ENCODE measurements at places on chromosomes 2 and 18.

DNA sequence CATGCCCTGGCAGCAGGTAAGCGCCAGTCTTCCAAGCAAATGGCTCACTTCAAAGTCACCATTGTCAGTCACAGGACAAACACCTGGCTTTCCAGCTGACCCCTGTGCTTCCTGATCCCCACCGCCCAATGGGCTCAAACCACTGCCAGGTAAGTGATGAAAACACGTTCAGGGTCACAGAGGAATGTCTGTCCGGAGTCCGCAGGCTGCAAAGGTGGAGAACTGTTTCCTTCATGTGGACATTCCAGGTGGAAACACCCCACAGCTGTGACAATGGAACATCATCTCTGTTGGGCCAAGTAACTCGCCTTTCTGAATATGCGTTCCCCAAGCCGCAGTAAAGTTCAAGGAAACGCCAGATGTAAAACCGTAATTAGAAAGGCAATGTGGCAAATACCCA is 86.0 kb downstream of the CRACDL start:
- DNase-seq, result no peak

- DNase-seq, result no peak
These were observed 9.7 kb upstream of the DNAJB2 start for GRCh38 chr2:219269362-219270054.

GRCh38 chr2:15127876-15128275 is 433.3 kb downstream of the NBAS start:
- DNase-seq, result no peak

GRCh38 chr18:78496079-78496478 is 483.5 kb upstream of the SALL3 start:
- no peak for DNase-seq

- DNase-seq, result no peak
These were observed 5.8 kb upstream of the GATA6 start for GRCh38 chr18:22163416-22164161.

- no peak for DNase-seq
These were observed 177.9 kb upstream of the SETBP1 start for GRCh38 chr18:44502790-44503189.

DNA sequence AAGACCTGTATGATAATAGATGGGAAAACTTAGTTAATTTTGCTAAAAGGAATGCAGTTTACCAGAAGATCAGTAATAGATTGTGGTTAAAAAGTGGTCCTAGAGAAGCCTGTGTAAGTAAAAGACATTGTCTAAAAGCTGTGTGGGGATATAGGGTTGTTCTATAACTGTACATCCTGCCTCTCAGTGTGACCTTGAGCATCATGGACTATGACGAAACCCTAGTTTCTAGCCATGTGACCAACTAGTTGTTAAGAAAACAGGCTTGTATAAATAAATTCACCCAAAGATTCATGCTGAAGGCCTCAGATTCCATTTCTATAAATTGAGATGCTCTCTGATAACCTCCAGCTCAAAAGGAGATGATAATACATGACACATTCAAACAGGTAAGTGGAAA is 160.7 kb downstream of the IKZF2 start:
- DNase-seq, result no peak

DNA sequence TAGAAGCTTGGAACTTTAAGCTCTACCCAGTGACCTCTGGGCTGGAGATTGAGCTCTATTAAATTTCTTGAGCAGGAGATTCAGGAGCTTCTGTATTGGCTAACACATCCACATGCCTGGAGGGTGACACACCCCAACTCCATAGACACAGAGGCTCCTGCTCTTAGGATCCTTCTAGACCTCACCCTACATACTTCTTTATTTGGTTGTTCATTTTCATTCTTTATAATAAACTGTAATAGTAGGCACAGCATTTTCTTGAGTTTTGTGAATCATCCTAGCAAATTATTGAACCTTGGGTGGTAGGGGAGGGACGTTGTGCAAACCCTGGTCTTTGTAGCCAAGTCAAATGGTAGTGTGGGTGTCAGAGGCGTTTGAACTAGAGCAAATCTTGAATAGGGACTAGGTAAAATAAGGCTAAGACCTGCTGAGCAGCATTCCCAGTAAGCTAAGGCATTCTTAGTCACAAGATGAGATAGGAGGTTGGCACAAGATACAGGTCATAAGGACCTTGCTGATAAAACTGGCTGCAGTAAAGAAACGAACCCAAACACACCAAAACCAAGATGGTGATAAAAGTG is 323.8 kb upstream of the GALNT5 start:
- DNase-seq, result no peak

GRCh38 chr2:105291981-105292380 is 37.6 kb downstream of the TGFBRAP1 start:
- DNase-seq, result peak; percentile 24

DNA sequence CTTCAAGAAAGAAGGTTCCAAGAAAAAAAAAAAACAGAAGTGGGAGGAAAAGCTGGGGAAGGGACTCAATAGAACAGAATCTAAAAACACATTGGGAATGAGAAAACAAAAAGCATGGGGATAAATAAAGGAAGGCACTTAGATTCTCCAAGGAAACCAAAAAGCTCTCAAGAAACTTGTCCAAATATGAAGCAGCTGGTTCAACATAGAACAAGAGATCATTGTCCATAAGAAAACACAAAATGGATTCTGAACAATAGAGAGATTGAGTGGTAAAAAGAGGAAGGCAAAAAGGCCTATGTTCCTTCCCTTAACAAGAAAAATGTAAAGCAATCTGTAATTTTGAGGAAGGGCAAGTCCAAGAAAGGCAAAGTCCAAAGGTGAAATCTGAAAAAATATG is 32.9 kb upstream of the ALK start:
- no peak for DNase-seq

GRCh38 chr2:105708697-105709096 is 36.0 kb upstream of the NCK2 start:
- no peak for DNase-seq

GRCh38 chr2:134508391-134508790 is 210.4 kb downstream of the TMEM163 start:
- DNase-seq, result no peak

DNA sequence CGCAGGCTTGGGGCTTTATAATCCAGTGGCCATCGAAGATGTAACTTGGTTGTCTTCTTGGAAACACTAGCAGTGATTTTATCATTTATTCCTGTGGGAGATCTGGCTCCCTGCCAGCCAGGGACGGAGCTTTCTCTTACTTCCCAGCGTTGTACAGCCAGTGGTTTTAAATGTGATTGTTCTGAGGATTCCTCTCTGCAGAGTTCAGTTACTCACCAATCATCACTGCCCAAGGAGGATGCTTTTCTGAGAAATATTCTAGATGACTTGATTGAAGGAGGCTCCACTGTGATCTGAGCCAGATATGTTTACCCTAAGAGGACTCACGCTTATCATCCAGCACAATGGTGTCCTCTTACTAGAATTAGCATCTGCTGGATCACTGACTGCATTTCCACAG is 744.3 kb downstream of the RNF144A start:
- peak; percentile 18 for DNase-seq

DNA sequence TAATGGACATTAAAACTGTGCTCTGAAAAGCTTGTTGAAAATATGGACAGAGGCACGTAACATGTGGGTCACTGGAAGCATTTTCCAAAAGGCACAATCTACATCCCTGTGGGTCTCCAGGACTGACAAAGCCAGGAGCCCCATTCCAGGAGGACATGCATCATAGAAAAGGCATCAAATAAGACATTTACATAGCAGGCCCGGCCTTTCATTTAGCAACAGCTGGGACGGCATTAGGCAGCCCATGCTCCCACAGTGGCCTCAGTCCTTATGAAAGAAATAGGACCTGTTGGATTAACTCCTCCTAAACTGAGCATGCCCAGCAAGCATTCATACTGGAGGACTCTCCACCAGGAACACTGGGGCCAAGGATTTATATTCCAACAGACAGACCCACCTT is 72.2 kb downstream of the TWIST2 start:
- no peak for DNase-seq

DNA sequence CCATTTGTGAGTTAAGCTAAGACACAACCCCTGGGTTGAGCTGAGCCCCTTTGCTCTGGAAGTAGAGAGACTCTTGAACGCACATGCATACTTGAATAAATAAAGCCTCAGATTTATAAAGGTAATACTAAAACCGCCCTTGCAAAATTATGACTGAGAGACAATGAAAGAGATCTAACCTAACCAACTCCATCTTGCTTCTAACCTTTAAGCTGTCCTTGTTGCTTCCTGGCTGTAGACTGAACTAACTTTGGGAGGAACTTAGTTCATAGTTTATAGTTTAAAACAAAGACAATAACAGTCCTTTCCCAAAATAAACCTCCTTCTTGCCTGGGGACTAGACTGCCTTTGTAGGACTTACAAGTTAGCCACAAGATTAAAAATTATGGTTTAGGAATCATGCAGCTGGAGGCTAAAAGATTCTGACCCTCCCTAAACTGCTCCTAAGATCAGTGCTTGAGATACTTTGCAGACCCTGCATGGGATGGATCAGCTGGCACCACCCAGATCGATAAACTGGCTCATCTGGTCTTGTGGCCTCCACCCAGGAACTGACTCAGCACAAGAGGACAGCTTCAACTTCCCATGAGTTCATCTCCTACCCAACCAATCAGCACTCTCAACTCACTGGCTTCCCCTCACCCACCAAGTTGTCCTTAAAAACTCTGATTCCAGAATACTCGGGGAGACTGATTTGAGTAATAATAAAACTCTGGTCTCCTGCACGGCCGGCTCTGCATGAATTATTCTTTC is 240.2 kb upstream of the SLC14A2 start:
- peak; percentile 15 for DNase-seq

DNA sequence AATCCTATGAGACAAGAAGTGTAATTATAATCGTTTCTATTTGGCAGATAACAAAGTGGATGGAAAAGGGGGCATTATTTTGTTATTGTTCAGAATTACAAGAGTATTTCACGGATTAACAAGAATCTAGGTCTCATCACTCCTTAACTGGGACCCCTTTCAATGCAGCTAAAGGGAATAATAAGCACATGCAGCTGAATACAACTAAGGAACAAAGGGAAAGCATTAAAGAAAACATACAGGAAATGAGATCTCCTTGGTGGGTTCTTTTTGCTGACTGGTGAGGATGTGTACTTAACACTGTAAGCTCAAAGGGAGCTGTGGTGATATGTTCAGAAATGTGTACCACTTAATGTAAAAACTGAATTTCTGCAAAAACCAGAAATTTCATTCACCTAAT is 140.5 kb upstream of the WDSUB1 start:
- no peak for DNase-seq

DNA sequence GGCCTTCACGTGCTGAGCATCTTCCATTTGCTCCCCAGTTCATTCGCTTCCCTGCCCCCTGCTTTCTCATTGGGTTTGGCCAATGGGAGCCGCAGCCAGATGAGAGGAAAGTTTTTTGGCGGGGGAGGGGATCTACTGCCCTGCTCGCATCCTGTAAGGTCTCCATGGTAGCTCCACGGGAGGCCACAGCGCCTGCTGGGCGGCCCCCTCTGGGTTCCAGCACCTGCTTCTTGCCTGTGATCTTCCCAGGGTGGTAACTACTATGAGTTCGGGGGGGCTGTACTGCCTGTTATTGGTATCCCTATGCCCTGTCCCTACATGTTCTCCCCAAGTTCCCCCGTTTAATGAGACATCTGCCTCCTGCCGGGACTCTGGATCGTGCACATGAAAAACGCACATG is 57.2 kb downstream of the INPP5D start:
- DNase-seq, result no peak

- peak; percentile 67 for DNase-seq
These were observed 323.2 kb downstream of the PLCL1 start for GRCh38 chr2:198127627-198128026.

DNA sequence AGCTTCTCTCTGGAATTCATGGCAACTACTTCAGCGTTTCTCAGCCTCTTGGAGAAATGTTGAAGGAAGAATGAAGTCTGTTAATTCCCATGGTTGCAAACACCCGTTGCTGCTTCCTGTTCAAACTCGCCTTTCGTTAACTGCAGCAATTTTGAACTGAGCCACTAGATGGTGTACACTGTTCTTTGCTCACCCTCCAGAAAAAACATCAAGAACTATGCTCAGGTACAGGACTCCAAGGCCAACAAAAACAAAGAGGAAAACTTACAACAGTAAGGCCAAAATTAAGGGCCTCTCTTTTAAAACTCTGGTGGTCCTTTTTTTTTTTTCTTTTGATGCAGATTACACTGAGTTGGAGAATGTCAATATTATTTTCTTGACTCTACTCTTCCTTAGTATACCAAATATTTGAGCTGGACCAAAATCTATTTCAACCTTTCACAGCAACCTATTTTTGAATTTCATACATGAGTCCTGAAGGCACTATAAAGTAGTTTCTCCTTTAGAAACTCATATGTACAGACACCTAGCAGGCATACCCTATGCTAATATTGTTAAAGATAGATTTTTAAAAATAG is 58.2 kb downstream of the KLHL14 start:
- peak; percentile 66 for DNase-seq

GRCh38 chr2:233244818-233245217 is 6.7 kb upstream of the ATG16L1 start:
- DNase-seq, result peak; percentile 22

DNA sequence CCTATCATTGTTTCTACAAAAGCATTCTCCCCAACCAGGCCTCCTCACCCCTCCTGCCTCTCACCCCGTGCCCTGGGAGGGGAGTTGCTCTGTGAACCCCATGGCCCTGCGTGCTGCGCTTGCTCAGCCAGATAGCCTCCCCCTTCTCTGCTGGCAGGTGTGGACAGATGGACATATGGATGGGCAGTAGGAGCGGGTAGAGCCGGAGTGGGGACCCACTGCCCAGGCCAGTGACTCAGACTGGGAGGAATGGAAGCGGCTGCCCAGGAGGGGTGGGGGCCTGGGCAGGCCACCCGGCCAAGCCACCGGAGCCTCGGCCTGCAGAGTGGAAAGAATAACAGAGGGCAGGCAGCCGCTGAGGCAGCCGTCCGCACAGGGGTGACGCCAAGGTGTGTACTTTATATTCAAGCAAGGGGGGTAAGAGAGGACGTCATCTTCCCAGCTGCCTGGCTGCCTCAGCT is 8.7 kb downstream of the CYP26B1 start:
- no peak for DNase-seq

DNA sequence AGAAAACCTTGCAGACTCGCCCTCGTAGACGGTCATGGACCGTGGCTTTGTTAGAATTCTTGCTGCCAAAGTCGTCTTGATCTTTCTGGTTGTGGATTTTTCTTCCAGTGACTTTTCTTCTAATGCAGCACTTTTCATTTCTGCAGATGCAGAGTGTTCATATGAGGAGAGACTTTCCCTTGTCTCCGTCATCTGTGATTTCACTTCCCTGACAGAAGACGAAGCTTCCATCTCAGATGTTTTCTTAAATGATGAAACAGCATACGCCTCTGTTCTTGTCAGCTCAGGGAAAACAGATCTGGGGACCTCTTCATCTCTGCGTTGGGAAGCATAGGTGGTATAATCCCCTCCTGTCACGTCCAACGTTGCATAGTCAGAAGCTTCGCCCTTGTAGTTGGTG is 50.9 kb downstream of the PLEKHA3 start:
- no peak for DNase-seq

GRCh38 chr2:19255481-19255880 is 102.9 kb downstream of the OSR1 start:
- no peak for DNase-seq
